ENCODE measurements at places on chromosomes 4 and X.

DNA sequence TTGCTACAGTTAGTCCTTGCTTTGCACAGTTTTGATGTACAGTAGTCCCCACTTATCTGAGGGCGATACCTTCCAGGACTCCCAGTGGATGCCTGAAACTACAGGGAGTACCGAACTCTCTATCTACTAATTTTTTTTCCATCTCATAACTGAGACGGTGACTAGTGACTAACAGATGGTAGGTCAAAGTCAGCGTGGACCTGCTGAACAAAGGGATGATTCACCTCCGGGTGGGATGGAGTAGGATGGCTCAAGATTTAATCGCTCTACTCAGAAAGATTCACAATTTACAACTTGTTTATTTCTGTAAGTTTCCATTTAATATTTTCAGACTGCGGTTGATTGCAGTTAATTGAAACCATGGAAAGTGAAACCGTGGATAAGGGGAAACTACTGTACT, 655.8 kb downstream of the ZNF674 start:
- no peak for DNase-seq

DNA sequence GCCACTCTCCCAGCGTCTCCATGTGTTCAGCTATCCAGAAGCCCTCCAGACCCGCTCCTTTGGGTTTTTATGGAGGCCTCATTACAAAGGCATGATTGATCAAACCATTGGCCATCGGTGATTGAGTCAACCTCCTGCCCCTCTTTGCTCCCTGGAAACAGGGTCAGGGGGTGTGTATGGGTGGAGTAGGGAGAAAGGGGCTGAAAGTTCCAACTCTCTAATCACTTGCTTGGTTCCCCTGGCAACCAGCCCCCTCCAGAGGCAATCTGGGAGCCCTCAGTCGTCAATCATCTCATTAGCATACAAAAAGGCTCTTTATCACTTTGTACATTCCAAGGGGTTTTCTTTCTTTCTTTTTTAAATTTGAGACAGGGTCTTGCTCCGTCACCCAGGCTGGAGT, 2.3 kb downstream of the TRIM2 start:
- no peak for DNase-seq

- DNase-seq: no peak
Measured at GRCh38 chr4:136526517-136526916, 1005.8 kb downstream of the PCDH18 start.

DNA sequence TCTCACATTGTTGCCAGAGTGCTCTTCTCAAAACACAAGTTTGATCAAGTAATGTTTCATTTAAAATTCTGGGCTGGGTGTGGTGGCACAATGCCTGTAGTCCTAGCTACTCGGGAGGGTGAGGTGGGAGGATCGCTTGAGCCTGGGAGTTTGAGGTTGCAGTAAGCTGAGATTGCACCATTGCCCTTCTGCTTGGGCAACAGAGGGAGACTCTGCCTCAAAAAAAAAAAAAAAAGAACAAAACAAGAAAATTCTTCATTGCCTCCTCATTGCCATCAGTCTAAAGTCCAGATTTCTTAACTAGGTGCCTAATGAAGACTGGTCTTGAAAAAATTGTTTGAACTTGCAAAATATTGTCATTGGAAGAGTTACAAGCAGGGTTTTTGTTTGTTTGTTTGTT, 120.1 kb downstream of the MFAP3L start:
- DNase-seq: no peak

DNA sequence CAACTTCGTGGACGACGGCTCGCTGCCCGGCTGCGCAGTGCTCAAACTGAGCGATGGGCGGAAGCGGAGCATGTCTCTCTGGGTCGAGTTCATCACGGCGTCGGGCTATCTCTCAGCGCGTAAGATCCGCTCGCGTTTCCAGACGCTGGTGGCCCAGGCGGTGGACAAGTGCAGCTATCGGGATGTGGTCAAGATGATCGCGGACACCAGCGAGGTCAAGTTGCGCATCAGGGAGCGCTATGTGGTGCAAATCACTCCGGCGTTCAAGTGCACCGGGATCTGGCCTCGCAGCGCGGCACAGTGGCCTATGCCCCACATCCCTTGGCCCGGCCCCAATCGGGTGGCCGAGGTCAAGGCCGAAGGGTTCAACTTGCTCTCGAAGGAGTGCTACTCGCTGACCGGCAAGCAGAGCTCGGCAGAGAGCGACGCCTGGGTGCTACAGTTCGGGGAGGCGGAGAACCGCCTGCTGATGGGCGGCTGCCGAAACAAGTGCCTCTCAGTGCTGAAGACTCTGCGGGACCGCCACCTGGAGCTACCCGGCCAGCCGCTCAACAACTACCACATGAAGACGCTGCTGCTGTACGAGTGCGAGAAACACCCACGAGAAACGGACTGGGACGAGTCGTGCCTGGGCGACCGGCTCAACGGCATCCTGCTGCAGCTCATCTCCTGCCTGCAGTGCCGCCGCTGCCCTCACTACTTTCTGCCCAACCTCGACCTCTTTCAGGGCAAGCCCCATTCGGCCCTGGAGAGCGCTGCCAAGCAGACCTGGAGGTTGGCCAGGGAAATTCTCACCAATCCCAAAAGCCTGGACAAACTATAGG, 1.5 kb downstream of the MAB21L2 start:
- no peak for DNase-seq

GRCh38 chrX:109623997-109624396, 975 bp downstream of the KCNE5 start:
- no peak for DNase-seq

GRCh38 chr4:81343046-81343445, 128.0 kb upstream of the PRKG2 start:
- DNase-seq: no peak

Data from fibroblast of skin of left biceps (primary cell).